Stimulated activated CD4-positive, alpha-beta T cell treated with anti-CD3 and anti-CD28 coated beads, Interleukin-15, amount 100 ng/mL, for 1 hour (primary cell): ENCODE measurements at places on chromosomes 6 and 20.

DNA sequence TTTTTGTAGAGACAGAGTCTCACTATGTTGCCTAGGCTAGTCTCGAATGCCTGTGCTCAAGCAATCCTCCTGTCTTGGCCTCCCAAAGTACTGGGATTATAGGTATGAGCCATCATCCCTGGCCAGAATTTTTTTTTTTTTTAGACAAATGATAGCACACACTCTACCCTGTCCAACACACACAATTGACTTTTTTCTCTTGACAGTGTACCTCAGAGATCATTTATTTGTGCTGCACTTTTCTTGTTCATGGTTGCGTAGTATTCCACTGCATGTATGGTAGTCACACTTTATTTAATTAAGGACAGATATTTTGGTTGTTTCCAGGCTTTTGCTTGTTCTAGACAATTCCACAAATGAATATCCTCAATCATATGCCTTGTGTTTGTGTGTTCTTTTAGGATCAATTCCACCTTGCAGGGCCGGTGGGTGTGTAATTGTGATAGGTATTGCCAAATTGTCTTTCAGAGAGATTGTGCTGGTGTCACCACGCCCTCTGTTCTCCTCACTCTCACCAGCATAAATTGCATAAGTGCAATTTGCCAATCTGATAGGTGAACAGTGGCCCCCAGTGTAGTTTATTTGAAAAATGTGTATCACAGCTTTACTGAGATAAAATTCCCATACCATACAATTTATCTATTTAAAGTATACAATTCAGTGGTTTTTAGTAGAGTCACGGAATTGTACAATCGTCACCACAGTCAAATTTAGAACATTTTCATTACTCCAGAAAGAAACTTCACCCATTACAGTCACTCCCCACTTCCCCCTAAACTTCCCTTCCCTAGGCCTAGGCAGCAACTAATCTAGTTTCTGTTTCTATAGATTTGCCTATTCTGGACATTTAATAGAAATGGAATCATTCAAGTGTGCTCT, 20.1 kb downstream of the SRC start:
- no peak for DNase-seq

GRCh38 chr6:111870051-111870741, 3.1 kb downstream of the FYN start:
- no peak for DNase-seq

DNA sequence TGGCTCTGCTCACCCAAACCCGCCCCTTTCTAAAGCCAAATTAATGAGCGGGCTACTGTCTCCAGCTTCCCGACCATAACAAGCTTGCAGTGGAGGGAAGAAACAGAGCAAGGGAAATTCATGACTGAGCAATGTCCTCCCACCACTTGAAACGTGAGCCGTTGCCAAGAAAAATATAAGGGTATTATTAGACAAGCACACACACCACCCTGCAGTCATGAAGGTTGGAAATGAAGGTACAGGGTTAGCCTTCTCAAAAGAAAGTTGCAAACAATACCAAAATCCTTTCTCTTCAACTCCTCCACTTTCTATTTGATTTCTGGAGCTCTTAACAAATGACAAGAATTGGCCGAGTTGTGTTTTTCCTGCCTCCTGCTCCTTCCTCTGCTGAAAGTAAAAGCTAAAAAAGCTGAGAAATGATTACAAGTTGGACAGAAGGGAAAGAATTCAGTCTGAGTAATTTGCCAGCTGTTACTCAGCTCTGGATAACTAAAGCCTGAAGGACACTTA, 151.1 kb upstream of the B3GAT2 start:
- DNase-seq, result no peak

DNA sequence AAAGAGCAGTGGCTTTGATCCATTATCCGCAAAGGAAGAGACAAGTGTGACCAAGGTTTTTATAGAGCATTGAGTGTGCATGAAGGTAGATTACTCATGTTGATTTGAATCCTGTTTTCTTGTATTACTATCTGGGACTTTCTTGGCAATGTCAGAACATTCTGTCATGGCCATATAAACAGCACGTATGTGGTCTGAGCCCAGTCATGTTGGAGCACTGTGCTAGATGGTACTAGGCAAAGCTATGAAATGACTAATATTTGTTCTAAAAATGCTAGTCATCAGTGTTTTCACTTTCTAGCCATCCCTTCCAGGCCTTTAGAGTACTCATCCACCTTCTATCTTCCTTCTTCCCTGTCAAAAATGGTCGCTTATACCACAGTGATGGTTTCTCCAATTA, 278.6 kb upstream of the FLRT3 start:
- no peak for DNase-seq

- DNase-seq, result no peak
These were observed 98.0 kb downstream of the DLL1 start for GRCh38 chr6:170192905-170193304.

GRCh38 chr20:3479759-3480615, 9.2 kb downstream of the ATRN start:
- no peak for DNase-seq

- DNase-seq, result no peak
These were observed 211.4 kb upstream of the RIN2 start for GRCh38 chr20:19546648-19547047.

GRCh38 chr20:53925651-53926401, 144.6 kb downstream of the BCAS1 start:
- DNase-seq, result no peak

GRCh38 chr20:17077030-17077429, 149.8 kb upstream of the PCSK2 start:
- DNase-seq, result no peak

- no peak for DNase-seq
These were observed 183.4 kb upstream of the FBXL4 start for GRCh38 chr6:99130897-99131873.

DNA sequence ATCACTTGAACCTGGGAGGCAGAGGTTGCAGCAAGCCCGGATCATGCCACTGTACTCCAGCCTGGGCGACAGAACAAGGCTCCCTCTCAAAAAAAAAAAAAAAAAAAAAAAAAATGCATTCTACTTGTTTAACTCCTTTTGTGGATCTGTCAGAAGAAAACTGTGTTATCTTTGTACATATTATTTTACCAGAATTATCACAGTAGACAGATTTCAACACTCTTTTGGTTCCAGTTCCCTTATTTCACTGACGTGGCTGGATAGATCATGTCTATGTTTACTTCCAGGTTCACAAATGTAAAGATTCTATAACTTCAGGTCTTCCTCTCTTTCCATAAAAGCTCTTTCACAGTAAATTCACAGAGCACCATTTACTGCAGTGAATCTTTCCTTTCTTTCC, 18.4 kb downstream of the NUDT3 start:
- no peak for DNase-seq

GRCh38 chr6:159092631-159093030, 47.8 kb upstream of the TAGAP start:
- no peak for DNase-seq

GRCh38 chr6:25458485-25458884, 179.3 kb downstream of the CARMIL1 start:
- DNase-seq, result no peak

DNA sequence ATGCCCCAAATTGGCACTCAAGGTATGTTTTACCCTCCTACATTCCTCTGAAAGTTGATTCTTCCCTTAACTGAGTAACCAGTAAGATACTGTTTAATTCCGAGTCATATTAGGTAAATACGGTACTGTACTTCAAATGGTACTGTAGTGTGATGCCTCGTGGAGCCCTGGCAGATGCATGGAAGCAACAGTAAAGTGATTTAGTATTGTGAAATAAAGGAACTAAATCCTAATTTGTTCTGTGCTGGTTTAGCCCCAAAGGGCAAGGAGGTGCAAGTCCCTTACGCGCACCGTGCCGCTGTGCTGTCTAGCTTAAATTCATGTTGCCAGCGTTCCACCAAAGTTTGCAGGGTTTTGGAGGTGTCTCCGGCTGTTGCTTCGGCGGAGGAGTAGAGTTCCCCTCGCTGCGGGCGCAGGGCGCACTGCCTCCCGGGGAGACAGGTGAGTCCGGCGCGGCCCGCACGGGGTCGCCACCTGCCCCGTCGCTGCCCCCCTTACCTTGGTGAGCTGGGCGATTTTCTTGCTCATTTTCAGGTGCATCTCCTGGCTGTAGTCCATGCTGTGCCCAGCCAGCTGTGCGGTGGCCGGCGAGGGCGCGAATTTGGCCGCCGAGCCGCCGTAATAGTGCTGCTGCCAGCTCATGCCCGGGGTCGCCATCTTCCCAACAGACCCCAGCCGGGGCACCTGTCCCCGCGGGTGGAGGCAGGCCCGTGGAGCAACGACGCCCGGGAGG, 655 bp downstream of the FAM184A start:
- DNase-seq, result peak; percentile 10

DNA sequence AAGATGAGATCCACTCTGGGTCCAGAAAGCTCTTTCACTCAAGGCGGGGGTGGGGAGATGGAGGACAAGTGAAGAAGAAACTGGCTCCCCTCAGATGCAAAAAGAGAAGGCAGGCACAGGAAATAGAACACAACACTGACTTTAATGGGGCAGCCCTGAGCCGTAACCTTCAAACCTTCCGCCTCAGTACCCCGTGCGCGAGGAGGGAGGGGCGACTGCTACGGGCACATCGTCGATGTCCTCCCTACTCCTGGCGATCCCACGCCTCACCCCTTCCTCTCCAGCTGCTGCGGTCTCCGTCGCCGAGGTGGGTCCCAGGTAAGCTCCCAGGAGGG, 3.9 kb downstream of the SPEF1 start:
- no peak for DNase-seq

GRCh38 chr6:129491436-129491835, 218.5 kb downstream of the ARHGAP18 start:
- DNase-seq, result no peak

- no peak for DNase-seq
These were observed 60.6 kb downstream of the GPX5 start for GRCh38 chr6:28586324-28586723.

DNA sequence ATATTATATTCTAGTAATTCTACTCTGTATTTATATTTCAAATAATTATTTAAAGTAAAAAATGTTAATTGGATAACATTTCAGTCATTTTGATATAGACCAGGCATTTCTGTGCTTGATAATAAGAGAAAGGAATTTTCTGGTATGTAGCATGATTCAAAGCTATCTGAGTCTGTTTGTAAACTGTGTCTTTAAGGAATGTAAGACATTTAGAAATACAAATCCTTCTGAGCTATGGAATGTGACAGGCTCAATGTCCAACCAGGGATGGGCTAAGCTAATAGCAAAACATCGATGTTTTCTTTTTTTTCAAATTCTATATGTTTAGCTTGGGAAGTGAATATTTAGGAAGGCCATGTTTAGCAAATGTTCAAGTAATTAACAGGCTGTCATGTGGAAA, 41.5 kb upstream of the FAM83B start:
- no peak for DNase-seq

GRCh38 chr20:29427201-29428060, 1830.0 kb upstream of the DEFB115 start:
- DNase-seq, result no peak

DNA sequence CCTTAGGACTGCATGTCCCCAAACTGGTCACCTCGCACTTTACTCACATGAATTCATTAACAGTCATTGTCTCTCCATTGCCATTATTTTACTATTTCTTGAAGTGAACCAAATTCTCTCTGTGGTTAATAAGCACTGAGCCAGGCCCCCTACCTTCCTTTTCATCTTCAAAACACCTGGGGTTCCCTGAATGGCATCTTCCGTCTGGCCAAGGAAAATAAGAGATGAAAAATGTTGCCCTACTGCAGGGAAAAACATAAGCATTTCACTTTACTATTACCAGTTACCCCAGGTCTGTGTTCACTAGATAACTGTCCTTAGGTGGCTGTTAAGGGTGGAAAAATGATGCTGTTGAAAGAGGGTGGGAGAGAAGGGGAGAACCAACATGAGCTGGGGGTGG, 10.0 kb upstream of the NKX2-2 start:
- DNase-seq, result no peak

DNA sequence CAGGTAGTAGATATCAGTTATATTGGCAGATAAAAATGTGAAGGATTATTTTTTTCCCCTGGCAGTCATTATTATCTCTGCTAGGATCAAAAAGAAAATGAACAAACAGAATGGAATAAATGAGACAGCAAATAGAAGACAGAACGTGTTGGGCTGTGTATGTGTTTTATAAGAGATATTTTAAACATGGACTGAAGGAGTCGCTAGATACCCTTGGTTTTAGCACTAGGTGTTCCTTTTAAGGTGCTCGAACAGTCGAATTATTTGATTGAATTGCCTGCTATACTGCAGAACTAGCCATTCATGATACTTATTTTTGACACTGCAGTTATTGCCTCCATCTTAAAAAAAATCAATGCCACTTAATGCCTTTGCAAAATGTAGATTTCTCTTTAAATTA, 3.7 kb downstream of the GRIK2 start:
- DNase-seq, result no peak

DNA sequence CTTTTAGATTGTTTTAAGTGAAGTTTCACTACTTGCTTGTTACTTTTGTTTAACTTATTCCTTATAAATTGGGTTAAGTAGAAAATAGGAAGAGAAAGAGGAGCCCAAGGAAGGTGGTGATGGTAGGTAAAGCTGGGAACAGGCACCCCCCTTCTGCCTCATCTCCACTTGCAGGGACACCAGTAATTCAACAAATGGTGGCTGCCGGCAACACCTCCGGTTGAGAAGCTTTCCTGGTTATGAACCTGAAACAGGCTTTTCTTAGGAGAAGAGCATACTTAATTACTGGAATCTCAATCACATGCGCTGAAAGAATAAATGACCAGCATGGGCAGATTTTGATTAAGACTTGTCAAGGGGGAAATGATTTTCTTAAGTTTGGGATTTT, 158.9 kb upstream of the ZNF217 start:
- no peak for DNase-seq

GRCh38 chr6:126071000-126071647, 84.8 kb downstream of the TRMT11 start:
- DNase-seq, result no peak

GRCh38 chr6:25499615-25500235, 152.3 kb upstream of the SCGN start:
- no peak for DNase-seq

GRCh38 chr6:129368970-129369369, 341.0 kb downstream of the ARHGAP18 start:
- DNase-seq, result no peak

DNA sequence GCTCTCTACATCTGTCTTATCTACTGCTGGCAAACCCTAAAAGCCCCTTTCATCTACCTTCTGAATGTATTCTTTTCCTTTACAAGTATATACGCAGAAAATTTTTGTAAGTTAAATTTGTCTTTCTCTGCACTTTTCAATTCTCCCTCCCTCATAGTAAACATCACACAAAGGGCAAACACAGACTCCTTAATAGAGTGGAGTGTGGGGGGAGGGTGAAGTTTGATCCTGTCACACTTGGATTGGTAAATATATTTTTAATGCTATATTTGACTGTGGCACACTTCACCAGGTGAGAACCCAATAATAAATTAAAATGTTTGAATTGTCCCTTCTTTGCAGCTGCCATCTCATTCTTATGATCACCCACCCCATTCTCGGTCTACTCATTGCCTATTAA, 33.2 kb upstream of the PAQR8 start:
- DNase-seq, result no peak

DNA sequence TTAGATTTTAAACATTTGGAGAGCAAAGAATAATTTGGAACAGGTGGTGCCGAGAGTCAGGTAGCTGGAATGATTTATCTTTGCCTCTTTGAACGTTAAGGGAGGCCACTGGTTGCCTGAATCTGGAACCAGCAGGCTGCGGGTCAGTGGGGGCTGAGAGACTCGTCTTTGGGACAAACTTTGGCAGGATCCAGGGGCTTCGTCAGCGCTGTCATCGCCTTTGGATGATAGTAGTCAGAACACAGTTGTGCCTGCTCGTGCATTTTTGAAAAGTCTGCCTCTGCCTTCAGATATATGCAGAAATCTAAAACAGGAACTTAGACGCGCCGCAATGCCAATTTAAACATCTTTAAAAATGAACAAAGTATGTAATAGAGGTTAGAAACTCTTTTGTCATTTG, 5.0 kb downstream of the EYA2 start:
- no peak for DNase-seq

GRCh38 chr6:161414707-161415106, 140.8 kb upstream of the AGPAT4 start:
- DNase-seq, result no peak
